ENCODE measurements at places on chromosomes 2 and 18.

GRCh38 chr18:55101458-55101824 is 142.2 kb upstream of the CCDC68 start:
- DNase-seq: no peak

DNA sequence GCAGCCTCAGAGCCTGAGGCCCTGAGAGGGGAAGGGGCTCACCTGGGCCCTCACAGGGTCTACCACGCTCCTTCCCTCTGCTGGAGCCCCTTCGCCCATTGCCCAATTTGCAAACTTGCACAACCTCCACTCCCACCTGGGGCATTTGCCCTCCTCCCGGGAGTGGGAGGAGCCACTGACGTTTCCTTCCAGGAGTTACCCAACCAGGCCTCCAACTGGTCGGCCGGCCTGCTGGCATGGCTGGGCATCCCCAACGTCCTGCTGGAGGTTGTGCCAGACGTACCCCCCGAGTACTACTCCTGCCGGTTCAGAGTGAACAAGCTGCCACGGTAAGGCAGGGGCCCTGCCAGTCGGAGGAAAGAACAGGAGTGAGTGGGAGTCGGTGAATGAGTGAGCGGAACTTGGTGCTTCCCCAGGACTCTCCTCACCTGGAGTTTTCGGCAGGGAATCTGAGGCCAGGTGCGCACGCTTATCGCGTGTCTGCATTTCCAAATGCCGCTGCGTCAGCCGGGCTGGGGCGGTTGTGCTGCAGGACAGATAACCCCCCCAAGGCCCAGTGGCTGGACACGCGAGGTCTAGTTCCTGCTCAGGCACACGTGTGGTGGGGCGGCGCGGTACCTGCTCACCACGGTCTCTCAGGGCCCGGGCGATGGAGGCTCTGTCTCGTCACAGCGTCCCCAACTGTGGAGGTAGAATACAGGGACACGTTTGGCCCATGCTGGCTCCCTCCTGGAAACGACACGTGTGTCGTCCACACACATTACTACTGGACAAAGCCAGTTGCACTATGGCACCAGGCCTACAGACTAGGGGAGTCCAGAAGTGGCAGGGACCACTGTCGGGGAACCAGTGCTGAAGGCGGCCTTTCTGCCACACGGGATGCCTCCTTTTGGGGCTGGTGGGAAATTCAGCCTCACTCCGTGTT is 11.7 kb downstream of the ANO7 start:
- no peak for DNase-seq

DNA sequence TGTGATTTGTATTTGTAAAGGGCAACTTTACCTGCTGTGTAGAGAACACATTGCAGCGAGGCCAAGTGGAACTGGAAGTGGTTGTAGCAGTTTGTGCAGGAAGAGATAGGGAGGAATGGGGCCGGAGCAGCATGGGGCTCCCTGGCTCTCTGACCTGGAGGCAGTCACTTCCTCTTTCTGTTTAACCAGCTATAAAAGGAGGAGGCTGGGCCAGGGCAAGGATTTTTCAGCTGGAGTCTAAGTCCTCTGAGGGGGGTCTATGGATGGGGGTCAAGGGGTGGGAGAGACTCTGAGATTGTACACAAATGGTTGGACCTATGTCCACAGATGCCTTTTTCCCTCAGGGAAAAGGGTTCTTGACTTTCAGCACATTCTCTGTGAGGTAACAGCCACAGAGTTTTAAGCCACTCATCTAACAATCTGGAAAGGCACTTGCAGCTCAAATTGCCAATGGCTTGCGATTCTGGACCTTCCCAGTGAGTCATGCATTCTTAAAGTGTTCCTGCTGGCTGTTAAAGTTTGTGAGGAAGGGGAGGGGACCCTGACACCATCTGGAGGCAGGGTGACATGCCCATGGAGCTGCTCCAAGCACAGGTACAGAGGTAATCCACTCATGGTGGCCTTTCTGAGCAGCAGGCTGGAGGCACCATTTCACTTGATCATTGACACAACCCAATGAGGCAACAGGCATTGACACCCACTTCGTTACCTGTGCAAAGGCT is 347.0 kb downstream of the CYRIA start:
- DNase-seq: no peak

- peak; percentile 77 for DNase-seq
These were observed 40.1 kb downstream of the SLC4A1AP start for GRCh38 chr2:27703638-27704341.

- no peak for DNase-seq
These were observed 207.7 kb upstream of the CRIM1 start for GRCh38 chr2:36147670-36148390.

- no peak for DNase-seq
These were observed 172.1 kb downstream of the UPP2 start for GRCh38 chr2:158273791-158274190.

- DNase-seq: no peak
These were observed 38.7 kb upstream of the GLS start for GRCh38 chr2:190841707-190842505.

GRCh38 chr2:189253836-189254235 is 74.3 kb upstream of the COL5A2 start:
- no peak for DNase-seq

- DNase-seq: no peak
These were observed 356.7 kb downstream of the STK39 start for GRCh38 chr2:167890739-167891138.

GRCh38 chr2:201004370-201004769 is 40.9 kb upstream of the ORC2 start:
- DNase-seq: no peak

DNA sequence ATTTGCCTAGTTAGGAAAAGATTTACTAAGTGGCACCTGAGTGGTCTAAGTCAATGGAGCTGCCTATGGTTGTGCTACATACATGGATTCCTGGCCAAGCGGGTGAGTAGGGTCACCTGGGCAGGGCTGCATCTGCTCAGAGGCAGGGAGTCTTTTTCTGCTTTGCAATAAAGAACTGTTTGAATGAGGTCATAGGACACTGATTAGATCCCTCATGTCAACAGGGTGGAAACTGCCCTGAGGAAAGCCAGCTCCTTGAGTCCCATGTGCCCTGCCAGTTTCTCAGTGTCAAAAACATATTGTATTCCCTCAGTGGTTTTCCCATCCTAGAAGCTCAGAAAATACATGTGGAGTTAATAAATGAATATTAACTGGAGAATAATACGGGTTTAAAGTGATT is 4.6 kb downstream of the LAMA3 start:
- no peak for DNase-seq

DNA sequence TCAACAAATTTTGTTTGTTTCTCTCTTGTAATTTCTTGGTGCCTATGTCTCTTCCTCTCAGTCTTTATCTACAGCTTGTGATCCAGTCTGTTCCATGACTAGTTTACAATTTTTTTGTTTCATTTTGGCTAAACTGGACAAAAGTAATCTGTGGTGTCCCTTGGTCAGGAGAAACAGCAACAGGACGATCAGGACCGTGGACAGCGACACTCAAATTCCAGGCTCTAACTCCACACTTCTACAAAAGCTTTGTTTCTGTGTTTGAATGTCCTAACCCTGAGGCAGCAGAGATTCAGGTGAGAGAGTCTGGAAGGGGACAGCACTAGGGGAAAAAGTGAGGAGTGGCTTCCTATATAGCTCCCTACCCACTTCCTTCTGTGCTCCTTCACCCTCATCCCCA is 593.3 kb upstream of the FANCL start:
- no peak for DNase-seq
